Left hindlimb (tissue), 1 donor: ENCODE measurements at places on chromosomes 1 and 21.

DNA sequence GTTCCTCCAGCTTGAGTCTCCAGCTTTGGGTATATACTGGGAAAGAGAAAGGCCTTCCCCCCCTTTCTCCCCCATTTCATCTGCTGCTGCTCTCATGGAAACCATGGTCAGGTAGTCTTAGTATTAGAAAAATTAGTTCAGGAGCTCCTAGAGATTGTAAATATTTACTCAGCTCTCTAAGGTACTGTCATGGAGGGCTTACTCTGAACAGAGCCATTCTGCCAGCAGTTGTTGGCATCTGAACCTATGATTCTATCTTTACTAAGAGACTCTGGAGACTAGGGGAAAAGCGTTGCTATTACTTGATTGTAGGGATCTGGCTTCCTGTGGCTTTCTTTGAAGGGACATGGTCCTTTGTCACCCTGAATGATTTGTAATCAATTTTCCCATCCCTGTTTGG lies 6.1 kb downstream of the INTS3 start:
- DNase-seq = no peak

GRCh38 chr1:53417074-53417511 lies 42.1 kb upstream of the DMRTB1 start:
- DNase-seq = no peak

DNA sequence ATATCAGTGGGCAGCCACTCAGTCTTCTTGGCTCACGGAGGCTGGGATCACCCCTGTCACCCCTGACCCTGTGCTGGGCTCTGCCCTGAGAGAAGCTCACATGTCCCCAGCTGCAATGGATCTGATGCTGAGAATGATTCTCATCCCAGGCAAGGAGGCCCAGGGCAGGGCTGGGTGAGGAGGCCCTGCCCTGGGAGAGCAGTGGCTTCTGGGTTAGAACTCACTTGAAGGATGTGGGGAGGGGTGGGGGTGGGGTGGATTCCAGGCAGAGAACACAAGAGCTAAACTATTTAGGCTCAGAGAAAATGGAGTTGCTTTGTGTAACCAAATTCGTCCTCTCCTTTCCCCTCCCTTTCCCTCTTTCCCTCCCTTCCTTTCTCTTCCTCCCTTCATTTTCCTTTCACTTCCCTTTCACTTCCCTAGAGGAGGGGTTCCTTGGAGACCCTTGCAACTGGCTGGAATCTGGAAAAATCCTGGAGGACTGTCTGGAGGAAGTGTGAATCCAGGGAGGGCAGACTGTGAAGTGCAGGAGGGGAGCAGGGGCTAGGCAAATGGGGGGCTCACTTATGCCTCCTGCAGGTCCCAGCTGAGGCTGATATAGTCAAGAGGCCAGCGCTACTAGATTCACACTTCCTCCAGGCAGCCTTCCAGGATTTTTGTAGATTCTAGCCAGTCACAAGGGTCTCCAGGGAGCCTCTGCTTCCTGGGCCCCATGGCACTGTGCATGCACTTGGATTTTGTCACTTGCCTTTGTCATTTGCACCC lies 47.0 kb downstream of the IGSF21 start:
- no peak for DNase-seq

DNA sequence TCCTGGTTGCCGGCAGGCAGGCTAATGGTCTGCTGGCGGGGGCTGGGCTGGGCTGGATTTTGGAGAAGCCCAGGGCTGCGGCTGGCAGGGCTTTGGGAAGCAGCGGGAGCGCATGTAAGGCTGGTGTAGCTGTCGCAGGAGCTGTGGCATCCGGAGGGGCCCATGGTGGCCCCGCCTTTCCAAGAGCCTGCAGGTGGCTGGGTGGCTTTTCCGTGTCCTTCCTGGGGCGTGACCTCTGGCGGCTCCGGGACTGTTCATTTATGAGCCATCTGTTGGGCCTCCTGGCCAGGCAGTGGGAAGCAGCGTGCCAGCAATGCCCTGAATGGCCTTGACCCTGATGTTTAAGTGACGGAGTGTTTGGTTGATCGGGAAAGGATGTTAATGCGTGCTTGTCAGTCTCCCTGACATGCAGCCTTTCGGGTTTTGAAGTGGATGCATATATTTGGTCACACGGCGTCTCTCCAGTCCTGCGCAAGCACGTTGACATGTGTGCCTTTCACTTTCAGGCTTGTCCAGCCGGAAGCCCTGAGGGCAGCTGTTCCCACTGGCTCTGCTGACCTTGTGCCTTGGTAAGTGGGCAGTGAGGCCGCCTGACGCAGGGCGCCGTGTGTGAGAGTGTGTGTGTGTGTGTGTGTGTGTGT lies 38.5 kb downstream of the AGPAT3 start:
- DNase-seq = peak; percentile 30

DNA sequence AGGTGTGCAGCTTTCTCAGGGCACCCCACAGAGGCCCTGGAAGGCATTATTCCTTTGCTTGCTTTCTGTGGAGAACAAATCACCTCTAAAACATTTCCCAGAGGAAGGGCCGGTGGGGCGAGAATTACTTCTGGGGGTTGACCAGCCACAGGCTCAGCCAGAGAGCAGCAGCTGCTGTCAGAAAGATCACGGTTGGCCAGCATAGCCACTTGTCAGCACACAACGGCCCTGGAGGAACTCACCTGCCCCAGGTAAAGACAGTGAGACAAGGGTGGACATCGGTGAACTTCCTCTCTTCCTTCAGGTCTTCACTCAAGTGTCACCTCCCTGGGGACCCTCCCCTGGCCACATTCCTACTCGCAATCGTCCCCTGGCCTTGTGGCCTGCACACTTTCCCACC lies 69.5 kb upstream of the CLDN14 start:
- DNase-seq = no peak

DNA sequence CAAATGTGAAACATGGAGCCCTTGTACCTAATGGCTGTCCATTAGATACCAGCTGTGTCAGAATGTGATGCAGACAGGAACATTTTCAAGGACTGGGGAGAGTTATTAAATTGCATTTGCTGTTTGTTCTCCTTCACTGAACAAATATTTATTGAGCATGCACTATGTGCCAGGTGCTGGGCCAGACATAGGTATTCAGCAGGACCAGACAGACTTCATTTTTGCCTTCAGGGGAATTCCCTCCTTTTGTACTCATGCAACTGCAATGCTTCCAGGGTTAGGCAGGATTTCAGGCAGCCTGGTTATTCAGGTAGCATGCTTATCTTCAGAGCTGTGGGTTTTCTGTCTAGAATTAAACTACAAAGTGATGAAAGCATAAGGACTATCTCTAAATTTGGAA lies 64.2 kb upstream of the SMYD2 start:
- DNase-seq = no peak

DNA sequence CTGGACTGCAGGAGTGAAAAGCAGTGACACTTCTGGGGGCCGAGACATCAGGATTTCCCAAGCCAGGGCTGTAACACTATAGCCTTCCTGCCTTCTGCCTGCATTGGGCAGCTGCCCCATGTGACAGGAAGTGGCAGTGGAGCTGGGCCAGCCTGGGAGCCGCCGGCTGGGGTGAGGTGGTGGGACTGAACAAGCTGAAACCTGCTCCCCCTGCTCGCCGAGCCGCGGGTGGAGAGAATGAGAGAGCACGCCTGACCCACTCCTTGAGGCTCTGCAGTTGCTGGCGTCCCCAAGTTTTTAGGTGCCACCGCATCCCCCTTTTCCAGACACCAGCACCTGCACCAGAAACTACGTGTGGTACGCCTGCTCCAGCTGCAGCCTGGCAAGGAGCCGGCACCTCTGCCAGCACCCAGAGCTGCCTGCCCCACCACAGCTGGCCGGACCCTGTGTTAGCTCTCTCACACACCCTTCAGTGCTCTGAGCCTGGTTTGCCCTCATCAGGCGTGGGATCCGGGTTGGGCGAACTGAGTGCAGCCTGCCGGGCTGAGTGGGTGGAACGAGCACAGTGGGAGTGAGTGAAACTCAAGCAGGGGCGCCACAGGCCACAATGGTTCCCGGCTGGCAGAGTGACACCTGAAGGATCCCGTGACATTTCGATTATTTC lies 119.4 kb downstream of the AKT3 start:
- DNase-seq = no peak

GRCh38 chr1:227136210-227136820 lies 182.0 kb downstream of the CDC42BPA start:
- no peak for DNase-seq

DNA sequence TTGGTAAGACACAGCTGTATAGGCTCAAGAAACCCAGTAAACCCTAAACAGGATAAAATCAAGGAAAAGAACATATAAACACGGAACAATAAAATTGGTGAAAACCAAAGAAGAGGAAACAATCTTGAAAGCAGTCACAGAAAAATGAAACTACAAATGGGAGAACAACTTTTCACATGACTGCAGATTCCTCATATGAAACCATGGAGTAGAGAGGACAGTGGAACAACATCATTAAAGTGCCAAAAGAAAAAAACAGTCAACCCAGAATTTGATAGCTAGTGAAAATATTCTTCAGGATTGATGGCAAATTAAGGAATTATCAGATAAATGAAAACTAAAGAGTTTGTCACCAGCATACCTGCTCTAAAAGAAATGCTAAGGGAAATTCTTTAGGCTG lies 23.9 kb upstream of the B3GALT5 start:
- DNase-seq = no peak

DNA sequence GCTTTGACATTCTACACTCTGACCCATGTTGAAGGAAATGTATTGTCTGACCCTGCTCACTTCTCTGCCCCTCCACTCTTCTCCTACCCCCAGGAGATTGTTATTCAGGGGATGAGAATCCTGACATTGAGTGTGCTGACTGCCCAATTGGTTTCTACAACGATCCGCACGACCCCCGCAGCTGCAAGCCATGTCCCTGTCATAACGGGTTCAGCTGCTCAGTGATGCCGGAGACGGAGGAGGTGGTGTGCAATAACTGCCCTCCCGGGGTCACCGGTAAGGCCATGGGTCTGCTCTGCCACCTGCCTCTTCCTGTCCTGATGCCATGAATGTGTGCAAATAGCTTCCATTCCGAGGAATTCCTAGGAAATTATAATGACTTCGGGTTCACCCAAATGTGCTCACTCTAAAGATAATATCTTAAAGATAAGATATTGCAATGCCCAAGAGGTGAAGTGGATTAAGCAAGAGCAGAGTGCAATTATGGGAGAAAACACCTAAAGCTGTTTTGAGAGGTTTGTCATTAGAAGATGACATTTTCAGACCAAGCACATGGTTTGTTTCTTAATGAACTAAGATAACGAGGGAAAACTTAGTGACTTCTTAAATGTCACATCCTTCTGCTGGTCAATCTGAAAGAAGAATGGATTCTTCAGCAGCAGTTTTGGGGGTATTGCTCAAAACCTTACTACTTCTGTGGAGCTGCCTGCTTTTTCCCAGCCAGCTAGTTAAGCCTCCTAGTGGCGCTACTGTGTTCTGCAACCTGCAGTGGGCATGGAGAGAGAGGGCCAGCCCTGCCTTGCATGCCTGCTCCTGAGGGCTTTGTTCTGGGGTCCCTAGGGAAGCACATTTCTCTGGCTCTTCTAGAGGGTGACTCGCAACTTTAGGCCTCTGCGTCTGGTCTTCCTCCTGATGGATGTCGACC lies 41.6 kb downstream of the LAMC2 start:
- no peak for DNase-seq
